ENCODE measurements at places on chromosomes 11 and 22.

DNA sequence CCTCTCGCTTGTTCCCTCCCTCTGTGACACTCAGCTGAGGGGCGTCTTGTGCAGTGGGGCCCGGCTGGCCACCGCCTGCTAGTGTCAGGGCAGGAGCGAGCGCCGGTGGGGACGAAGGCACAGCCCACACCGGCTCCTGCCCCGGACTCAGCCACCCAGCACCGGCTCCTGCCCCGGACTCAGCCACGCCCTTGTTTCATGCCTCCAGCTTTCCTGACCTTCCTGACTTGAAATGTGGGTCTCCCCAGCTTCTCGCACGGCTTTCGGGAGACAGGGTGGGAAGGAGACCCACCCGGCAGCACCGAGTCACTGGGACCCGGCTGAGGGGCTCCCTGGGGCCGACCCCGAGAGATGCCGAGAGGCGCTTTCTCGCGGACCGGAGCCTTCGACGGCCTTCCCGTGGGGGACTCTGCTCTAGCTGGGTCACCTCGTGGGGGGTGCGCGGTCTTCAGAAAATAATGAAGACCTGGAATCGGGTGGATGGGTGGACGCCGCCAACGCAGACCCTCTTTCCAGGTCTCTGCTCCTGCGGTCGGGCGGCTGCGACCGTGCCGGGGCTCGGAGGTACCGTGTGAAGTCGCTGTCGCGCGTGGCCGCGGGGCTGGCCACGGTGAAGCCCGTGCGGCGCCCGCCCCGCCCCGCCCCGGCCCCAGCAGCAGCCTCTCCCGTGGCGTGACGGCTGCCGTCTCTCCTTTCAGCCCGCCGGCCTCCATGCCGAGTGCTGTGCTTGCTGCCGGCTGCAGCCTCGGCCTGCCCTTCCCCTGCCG lies 10.2 kb downstream of the GLB1L2 start:
- no peak for DNase-seq

GRCh38 chr22:41934284-41935014 lies 7.8 kb upstream of the TNFRSF13C start:
- no peak for DNase-seq

DNA sequence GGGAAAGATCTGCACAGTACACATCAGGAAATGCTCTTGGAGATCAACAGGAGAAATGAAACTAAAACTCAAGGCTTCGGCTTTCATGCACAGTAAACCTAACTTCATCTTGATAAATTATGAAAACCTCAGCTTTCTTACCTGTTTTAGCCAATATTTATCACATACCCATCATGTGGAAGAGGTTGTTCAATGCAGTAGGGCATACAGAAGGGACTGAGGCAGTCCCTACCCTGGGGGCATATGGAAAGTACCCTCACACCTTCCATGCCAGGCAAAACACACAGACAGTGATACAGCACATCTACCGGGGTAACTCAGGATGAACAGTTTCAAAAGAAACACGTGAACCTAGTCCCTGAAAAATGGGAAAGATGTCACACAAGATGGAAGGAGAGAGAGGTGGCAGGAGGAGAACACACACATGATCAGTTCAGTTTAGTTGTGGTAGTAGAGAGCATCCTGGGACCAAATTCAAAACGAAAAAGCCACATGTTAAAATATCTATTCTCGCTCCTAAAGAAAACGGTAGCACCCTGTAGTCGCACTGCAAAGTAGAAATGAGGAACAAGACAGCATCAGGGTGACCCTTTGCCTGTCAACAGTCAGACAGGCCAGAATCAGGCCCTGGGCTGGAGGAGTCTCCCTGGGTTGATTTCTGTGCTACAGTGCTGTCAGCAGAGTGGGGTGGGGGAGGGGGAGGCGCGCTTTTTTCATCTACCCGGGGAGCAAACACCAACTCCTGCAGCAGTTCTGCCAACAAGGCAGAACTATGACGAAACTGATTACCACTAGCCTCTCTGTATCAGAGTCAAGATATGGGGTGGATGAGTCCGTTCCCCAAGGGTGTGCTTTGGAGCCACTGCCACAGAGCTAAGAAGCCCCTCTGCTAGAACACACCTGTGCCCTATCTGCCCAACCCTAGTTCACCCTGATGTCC lies 1.3 kb downstream of the HIRA start:
- DNase-seq: peak; percentile 42

DNA sequence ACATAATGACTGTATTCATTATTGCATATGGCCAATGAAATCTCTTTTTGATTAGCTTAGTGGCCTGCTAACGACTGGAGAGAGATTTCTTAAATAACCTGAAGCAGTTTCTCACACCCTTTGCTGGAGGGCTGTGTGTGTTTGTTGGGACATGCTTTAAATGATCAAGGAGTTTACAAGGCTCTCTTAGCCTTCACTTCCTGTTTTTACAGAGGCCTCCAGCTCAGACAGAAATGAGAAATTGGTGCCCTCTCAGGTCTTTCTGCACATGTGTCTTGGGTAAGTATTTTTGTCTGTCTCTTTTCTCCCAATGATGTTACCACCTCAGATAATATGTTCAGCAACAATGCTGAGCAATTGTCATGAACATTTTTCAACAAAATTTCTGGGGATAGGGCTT lies 884.4 kb upstream of the CNTN5 start:
- no peak for DNase-seq

DNA sequence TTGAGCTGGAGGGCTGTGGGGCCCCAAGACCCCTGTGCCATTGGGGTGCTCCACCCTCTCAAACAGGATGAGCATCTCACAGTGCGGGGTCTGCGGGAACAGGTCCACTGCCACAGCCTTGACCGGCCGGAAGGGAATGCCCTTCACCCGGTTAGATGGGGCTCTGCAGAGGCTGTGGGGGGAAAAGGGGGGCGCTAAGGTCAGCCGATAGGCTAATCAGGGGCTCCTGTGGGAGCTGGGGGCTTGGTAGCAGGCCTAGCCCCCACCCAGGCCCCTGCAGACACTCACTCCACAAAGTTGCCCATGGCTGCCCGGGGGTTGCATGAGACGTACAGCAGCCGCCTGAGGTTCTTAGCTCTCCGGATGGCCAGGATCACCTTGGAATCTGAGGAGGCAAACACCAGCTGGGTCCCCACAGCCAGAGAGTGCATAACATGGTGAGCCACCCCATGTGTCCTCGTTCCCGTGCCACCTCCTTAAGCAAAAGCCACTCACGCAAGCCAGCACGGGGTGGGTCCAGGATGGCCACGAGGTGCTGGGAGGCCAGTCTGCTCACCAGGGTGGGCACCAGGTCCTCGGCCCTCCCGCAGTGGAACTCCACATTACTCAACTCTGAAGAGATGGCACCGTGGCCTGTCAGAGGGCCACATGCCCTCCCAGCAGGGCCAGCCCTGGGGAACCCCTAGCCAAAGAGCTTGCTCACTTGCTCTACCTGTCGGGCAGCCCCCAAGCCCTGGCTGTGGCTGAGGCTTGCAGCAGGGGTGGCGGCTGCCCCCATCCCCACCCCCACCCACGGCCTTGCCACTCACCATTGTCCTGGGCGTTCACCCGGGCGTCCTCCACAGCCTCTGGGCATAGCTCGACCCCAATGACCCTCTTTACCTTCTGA lies 3.0 kb upstream of the RANBP1 start:
- no peak for DNase-seq

DNA sequence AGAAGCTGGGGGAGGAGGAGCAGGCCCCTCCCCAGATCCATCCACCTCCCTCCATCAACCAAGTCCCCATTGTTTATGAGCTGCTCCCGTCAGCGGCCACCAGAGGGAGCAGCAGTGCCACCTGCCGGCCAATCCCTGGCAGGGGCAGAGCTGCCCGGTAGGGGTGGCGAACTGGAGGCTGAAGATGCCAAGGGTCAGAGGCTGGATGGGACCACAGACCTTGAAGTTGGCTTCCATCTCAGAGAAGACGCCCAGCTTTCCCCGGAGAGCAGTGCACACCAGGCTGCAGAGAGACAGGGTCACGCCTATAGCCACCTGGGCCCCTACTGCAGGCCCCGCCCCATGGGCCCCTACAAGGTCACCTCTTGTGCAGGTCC lies 3.6 kb downstream of the FIBP start:
- peak; percentile 85 for DNase-seq

DNA sequence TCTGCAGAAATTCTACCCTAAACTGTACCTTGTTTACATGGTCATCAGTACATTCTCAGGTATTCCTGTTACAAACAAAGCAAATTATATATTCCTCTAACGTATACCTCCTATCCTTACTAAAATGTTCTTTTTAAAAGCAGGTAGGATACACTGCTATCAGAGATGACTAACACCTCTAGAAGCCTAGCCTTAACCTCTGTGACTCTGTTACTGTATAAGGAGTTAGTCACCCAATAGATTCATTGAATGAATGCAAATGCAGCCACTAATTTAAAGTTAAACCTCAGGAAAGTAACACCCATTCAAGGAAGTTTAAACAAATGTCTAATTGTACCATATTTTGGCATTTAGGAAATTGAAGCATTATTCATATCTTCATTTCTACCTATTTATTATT lies 82.2 kb downstream of the FCHSD2 start:
- no peak for DNase-seq

Data from activated T-cell treated with anti-CD3 and anti-CD28 coated beads, Interleukin-2, amount 50 U/mL, for 1 hour (primary cell).